ENCODE measurements at places on chromosomes 6 and 20.

DNA sequence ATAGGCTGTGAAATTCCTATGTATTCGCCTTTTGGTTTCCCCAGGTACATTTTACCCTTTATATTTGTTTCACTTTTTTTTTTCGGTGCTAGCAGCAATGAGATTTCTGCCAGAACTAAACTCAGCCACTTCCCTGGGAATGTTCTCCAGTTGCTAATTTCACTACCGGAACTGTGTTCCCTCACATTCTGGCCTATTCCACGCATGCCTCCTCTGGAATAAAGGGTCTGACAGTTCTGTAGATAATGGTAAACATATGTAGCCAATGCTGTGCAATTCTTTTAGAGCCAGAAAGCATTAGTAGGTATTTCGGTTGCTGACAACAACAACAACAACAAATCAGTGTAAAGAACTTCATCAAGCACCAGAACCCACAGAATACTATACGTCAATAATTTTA, 96.1 kb upstream of the TBX18 start:
- DNase-seq = no peak

GRCh38 chr6:156273065-156273711, 504.0 kb upstream of the ARID1B start:
- DNase-seq = no peak

GRCh38 chr6:101351173-101351572, 42.3 kb upstream of the GRIK2 start:
- no peak for DNase-seq

GRCh38 chr20:59749301-59749700, 145.0 kb downstream of the PHACTR3 start:
- DNase-seq = no peak

- DNase-seq = no peak
Measured at GRCh38 chr6:85726206-85726605, 83.5 kb upstream of the SYNCRIP start.

- peak; percentile 57 for DNase-seq
Measured at GRCh38 chr20:41136680-41137613, at the start of gene PLCG1. Gene PLCG1 (plus strand): TSS chr20:41137543. CDS start chr20:41137642, 99 bp downstream.

DNA sequence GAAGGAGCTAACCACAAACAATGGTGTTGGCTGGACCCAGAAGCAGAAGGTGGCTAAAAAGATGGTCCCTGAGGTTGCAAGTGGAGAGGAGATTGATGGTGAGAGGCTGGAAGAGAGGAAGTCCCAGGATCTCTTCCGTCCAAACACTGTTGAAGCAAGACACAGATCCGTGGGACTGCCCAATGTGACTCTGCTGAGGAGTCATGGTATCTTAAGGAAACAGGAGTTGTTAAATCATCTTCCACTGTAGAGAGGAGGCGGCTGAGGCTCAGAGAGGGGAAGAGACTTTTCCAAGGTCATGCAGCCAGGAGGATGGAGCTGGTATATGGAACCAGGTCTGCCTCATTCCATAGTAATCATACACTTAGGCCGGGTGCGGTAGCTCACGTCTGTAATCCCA, 4.1 kb upstream of the ZNF335 start:
- DNase-seq = no peak

DNA sequence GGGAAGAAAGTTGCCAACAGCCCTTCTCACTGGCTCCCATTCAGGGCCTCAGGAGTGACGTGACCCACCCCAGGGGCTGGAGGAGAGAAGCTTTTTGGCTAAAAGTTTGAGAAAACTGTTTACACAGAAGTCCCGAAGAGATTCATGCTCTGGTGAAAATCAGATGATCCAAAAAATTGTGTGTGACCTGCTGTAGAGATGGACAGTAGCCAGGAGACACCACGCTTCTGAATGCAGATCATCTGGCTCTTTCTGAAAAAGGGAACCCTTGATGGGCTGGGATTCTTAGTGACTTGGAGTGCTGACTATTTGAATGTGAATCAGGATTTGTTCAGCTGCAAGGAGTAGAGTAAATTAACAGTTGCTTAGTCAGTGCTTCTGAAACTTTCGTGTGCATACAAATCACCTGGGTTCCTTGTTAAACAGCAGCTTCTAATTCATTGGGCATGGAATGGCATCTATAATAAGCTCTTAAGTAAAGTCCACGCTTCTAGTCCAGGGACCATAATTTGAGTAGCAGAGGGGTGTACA, 265.1 kb downstream of the PREX1 start:
- no peak for DNase-seq

GRCh38 chr20:46304361-46304760, 3.9 kb downstream of the CDH22 start:
- DNase-seq = no peak

GRCh38 chr20:64231621-64232550, 23.7 kb upstream of the PCMTD2 start:
- no peak for DNase-seq

DNA sequence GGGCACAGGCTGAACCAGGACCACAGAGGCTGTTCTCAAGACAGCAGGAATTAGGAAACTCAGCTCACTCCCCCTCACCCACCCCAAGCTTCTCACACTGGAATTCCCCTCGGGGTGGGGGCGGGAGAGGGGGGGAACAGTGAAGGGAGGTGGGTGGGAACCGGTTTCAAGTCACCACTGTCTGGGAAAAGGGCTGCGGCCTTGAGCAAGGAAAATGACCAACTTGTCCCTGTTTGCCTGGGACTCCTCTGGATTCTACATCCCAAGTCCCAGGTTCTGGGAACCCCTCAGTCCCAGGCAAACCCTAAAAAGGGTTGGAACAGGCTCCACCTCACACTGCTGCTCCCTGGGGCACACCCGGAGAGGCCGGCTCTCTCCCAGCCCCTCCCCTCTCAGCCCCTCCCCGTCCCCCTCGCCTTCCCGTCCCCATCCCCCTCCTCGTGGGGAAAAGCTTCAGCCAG, 230.7 kb downstream of the TFAP2C start:
- DNase-seq = no peak

DNA sequence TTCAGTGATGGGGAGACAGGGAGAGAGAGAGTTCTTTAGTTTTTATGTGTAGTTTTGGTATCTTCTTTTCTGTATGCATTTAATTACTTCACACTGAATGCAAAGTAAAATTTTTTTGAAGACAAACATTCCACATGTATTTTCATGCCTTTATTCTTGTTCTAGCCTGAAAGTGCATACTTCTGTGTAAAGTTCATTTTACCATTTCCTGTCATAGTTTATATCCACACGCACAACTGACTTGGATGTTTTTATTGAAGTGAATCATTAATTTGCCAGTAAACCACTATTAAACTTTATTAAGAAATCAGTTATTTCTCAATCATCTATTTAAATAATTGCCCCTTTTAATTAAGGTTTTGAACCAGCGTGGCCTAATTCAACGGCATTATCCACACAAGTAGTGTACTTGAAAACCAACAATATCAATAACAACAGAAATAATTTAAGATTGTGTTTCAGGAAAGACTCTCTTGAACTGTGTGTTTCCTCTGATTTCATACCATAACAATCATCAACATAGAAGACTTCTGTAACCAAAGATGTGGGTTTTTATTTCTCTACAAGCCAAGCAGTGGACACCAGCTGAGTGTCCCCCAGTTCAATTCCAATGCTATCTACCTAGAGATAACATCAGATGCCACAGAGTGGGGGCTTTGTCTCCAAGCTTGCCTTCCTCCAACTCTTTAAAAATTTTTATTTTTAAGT, 512.7 kb upstream of the JAG1 start:
- DNase-seq = no peak

DNA sequence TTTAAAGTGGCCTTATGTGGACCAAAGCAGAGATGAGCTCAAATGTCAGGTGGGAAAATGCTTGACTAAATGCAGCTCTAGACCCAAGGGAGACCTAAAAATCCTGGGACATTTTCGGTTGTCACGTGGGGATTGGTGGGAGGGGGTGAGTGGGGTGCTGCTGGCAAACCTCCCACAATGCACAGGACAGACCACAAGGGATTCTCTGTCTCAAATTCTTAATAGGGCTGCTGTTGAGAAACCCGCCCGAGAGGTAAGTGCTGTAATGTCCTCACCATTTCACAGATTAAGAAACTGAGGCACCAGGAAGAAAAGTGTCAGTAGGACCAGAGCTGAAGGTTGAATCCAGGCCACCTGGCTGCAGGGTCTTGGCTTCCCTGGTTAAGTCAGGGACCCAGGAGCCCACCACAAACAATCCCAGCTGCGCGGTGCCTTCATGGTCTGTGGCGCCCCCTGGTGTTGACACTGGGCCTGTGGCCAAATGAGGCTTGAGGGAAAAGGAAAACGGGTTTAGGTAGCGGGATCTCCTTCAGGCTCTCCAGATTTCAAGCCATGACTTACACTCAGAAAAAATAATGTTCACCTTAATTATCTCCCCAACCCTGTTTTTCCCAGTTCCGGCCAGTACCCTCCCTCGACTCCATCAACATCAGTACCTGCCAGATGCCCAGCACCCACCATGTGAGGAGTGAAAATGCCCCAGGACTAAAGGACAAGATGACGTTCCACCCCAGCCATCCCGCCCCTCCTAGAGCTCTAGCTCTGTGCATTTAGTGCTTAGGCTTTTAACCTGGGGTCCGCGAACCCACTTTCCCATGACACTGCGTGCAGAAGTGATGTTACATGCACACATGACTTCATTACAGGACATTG, 7.2 kb downstream of the HLA-G start:
- DNase-seq = peak; percentile 39

- peak; percentile 37 for DNase-seq
Measured at GRCh38 chr20:1503564-1504227, 12.5 kb upstream of the SIRPB2 start.

DNA sequence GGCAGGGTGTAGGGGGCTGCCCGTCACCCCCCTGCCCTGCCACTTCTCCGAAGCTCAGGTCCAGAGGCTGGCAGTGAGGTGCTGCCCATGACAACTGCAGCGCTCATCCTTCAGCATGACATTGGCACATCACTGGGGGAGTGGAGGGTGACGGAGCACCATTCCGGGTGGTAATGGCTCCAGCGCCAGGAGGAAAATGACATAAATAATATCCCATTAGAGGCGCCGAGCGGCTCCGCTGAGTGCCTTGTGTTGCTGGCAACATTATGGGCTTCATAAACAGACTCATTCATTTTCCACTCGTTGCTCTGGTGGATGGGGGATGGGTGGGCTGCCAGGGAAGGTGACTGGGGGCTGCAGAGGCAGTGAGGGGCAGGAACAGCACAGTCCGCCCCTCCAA, 56.9 kb upstream of the CTNNBL1 start:
- no peak for DNase-seq

DNA sequence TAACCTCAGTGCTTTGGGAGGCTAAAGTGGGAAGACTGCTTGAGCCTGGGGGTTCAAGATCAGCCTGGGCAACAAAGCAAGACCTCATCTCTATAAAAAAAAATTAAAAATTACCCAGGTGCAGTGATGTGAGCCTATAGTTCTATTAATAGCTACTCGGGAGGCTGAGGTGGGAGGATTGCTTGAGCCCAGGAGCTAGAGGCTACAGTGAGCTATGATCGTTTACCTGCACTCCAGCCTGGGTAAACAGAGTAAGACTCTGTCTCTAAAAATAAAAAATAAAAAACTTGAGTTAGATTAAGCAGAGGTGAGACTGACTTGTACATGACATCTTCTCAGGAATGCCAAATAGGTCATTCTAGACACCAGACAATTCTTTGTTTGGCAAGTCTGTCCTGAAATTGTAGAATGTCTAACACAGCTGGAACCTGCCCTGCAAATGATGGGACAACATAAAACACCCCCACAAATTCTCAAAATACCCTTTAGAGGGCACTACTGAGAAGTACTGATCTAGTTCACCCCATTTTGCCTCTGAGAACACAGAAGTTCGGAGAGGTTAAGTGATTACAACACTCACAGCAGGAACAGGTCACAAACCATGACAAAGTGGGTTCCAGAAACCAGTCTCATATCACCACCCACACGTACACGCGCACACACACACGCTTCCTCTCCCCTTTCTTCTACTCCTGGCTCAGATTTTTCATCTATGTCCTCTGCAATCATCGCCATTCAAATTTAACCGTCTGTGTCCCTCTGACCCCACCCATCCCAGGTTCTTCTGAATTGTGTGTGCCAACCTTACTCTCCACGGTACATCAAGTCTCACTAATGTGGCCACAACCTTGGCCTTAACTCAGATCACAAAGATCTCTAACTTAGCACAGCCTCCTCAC, 38.3 kb downstream of the ARHGAP18 start:
- DNase-seq = no peak

GRCh38 chr20:58888521-58889333, 36.2 kb downstream of the GNAS start:
- peak; percentile 65 for DNase-seq

DNA sequence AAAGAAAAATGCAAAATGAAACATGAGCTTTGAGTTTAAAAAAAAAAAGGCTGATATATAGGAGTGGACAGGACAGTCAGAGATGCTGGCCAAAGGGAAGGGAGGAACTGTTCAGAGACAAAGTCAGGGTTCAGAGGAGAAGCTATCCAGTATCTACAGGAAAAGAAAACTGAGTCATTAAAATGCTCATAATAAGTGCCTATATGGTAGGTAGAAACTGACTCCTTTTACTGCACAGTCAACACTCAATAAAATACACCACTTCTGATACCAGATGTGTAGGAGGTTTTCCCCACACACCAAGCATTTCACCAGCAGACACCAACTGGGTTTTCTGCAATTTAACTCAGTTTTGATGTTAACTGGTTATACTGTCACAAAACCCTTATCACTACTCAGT, 32.9 kb downstream of the FRK start:
- DNase-seq = no peak

- no peak for DNase-seq
Measured at GRCh38 chr6:36985417-36985807, 584 bp downstream of the MTCH1 start.

DNA sequence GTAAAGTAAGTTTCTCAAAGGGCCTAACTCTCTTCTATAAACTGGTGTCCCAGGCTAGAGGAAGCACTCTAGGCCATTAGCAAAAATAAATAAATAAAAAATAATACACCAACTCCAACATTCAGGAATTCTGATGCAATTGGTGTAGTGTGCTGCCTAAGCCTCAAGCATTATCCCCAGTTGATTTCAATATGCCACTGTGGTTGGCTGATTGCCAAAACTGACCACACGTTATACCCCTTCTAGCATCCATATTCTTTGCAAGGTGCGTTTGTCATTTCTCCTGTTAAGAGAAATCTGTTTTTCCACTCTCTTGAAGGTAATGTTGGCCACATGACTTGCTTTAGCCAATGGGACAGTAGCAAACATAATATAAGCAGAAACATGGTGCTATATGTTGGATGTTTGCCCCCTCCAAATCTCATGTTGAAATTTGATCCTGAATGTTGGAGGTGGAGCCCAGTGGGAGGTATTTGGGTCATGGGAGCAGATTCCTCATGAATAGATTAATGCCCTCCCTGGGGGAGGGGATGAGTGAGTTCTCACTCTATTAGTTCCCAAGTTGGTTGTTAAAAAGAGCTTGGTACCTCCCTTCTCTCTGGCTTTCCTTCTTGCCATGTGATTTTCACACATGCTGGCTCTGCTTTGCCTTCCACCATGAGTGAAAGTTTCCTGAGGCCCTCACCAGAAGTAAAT, 71.9 kb upstream of the PLCB4 start:
- no peak for DNase-seq

- DNase-seq = no peak
Measured at GRCh38 chr6:6494677-6495076, 93.8 kb upstream of the LY86 start.

GRCh38 chr6:125577124-125577662, 172.2 kb upstream of the HEY2 start:
- no peak for DNase-seq
